ENCODE measurements at places on chromosomes 7 and 10. TPM values are rescaled to one million over a fixed set of nuclear protein-coding genes. Genes with fewer than 3 reads are reported as not detected.
A peak's percentile ranks its signal among the peaks of the same experiment; 100 is the strongest.

The OSBPL3 gene
- 28.2 TPM for total RNA-seq

The TMEM270 gene
- not detected for total RNA-seq

DNA sequence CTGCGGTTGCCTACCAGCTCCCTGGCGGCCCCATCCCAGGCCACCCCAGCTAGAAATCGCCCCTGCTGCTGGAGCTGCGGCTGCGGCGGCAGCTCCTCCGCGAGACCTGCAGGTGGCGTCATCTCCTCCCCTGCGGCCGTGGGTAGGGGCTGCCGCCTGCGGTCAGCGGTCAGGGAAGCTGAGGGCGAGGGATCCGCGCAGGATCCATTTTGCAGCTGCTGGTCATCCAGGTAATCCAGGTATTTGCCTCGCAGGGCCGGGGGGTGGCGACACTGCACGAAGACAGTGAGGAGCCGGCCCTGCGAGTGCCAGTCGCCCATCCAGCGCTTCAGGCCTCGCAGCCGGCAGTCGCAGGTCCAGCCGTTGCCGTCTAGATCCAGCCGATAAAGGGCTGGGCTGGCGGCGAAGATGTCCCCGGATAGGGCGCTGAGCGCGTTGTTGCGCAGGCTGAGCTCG is 1.5 kb downstream of the TRIL start:
- peaks cover 13% of the 10 kb centered on the region for H3K27me3 ChIP-seq
- H3K36me3 ChIP-seq, result no peaks in the 10 kb centered on the region
- DNase-seq, result peak; percentile 78
- peak overlapping the region; percentile 57 for H3K4me3 ChIP-seq
- peaks cover 45% of the 10 kb centered on the region for H3K4me1 ChIP-seq

- H3K4me1 ChIP-seq, result no peaks in the 10 kb centered on the region
- H3K36me3 ChIP-seq, result no peaks in the 10 kb centered on the region
- H3K27ac ChIP-seq, result no peak overlapping the region
- H3K4me3 ChIP-seq, result no peak overlapping the region
- DNase-seq, result no peak
- H3K27me3 ChIP-seq, result no peaks in the 10 kb centered on the region
Observed at GRCh38 chr7:155048006-155048405, 22.1 kb upstream of the HTR5A start.

DNA sequence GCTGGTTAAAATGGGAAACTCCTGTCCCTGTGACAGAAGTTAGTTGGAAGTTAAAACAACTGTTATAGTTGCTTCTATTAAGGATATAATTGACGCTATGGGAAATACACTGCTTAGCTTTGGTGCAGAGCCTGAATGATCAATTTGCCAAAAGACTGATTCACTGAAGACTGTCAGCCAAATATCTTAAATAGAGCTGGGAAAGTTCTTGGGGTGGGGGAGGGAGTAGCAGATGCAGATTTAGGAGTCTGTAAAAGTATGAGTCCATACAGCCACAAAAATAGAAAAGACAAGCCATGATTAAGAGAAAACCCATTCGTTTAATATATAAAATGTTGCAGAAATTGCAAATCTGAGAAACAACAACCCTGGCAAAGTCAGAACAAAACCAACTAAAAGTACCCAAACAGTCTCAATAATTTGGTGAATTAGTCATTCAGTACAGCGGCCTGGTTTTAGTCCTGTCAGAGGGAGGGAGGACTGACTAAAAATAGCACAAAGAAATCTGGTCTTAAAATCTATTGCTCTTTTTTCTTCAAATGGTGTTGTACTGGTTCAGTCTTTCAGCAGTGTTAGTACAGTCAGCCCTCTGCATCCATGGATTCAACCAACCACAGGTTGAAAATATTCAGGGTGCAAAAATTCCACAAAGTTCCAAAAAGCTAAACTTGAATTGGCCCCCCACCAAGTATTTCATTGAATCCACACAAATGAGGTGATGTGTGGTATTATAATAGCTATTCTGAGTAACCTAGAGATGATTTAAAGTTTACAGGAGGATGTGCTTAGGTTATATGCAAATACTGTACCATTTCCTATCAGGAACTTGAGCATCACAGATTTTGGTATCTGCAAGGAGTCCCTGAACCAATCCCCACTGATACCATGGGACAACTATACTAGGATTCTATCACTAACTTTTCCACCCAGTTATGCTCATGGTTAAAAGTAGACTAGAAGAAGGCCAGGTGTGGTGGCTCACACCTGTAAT is 30.0 kb downstream of the STK17A start:
- peaks cover 25% of the 10 kb centered on the region for H3K4me1 ChIP-seq
- no peak for DNase-seq
- H3K27ac ChIP-seq, result peak overlapping the region; percentile 38
- no peak overlapping the region for H3K4me3 ChIP-seq
- peaks cover 9% of the 10 kb centered on the region for H3K36me3 ChIP-seq
- H3K27me3 ChIP-seq, result no peaks in the 10 kb centered on the region

DNA sequence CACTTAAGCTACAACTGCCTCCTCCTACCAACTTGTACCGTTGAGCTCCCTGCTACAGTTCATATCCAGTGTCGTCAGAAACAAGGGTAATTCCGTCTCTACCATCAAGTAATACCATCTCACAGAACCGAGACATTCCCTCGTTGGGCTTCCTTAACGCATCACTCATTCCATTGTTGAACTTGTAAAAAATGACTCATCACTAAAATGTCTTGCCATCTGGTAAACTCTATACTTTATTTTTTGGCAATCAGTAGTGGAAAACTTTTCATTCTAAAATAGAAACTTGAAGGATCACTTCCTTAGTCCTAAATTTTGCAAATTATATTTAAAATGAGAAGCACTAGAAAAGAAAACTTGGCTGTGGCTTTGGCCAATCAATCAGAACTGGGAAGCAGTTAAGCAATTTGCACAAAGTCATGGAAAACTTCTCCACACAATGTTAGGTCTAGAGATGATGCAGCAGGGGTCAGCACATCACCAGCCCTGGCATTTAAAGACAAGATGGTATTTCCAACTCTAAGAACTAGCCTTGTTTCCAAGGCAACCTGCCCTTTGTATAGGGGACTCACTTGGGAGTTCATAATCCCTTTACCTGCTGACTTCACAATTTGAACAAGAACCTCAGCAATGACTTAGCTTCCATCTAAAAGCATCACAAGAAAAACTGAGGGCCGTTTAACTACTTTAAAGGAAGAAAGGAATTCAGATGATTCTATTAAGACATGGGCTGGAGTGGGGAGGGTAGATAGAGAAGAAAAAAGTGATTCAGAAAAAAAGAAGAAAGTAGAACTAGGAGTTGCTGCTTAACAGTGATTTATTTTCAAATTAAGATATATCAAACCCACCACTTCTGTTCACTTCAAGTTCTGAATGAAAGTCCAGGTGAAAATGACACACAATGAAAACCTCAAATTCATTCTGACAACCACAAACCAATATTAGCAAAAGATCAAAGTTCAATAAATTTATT is 288.1 kb downstream of the PARD3 start:
- no peaks in the 10 kb centered on the region for H3K27me3 ChIP-seq
- H3K36me3 ChIP-seq, result no peaks in the 10 kb centered on the region
- DNase-seq, result no peak
- H3K4me3 ChIP-seq, result no peak overlapping the region
- H3K4me1 ChIP-seq, result peaks cover 14% of the 10 kb centered on the region
- peak overlapping the region; percentile 18 for H3K27ac ChIP-seq

DNA sequence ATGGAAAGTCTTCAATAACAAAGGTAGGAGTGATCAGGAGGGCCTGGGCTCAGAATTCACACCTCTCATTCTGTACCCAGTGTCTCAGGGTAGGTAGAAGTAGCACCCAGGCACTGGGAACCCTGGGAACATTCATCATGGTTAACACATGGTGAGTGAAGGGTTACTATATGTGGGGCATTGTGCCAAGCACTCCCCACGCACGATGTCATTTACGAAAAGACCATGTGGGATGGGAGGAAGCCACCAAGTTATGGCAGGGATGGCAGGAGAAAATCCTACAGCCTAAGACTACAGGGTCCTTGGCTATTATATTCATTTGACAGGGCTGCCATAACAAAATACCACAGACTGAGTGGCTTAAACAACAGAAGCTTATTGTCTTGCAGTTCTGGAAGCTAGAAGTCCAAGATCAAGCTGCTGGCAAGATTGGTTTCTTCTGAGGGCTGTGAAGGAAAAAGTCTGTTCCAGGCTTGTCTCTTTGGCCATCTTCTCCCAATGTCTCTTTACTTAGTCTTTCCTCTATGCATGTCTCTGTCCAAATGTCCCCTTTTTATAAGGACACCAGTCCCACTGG is 27.7 kb upstream of the DDIT4 start:
- no peaks in the 10 kb centered on the region for H3K27me3 ChIP-seq
- H3K27ac ChIP-seq, result peak overlapping the region; percentile 92
- H3K4me1 ChIP-seq, result peaks cover 99% of the 10 kb centered on the region
- no peak for DNase-seq
- H3K36me3 ChIP-seq, result no peaks in the 10 kb centered on the region

The SLC18A3 gene
- not detected for total RNA-seq

- no peak overlapping the region for H3K27ac ChIP-seq
- no peak overlapping the region for H3K4me3 ChIP-seq
- peaks cover 5% of the 10 kb centered on the region for H3K4me1 ChIP-seq
- H3K36me3 ChIP-seq, result no peaks in the 10 kb centered on the region
- no peak for DNase-seq
- no peaks in the 10 kb centered on the region for H3K27me3 ChIP-seq
Observed at GRCh38 chr7:151803841-151804240, 73.1 kb downstream of the PRKAG2 start.

DNA sequence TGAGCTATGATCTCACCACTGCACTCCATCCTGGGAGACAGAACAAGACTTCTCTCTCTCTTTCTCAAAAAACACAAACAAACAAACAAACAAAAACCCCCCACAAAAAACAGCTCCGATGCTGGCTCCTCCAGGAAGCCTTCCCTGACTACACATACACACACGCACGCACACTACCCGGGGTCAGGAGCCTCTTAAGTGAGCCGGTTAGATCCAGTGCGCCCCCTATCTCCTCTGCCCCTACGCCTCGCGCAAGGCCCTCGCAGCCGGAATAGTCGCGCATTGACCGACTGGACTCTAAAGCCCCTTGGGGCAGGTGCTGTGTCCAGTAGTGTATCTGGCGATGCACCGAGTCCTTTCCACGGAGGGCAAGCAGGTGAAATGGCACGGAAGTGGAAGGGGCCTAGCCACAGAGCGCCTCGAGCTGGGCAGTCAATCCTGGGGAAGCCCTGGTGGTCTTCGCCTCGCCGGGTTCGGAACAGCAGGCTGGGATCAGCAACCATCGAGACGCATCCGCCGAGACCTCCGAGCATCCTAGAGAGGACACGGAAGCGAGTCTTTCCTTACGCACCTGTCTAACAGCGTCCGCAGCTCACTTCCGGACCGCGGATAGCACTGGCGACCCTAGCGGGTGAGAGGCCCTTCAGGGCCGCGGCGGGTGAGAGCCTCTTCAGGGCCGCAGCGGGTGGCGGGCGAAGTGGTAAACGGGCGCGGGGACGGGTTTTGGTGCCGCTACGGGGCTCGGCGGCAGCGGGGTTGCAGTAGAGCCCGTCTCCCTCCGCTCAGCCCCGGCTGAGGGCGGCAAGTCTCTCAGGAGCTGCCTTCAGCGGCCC is at the start of gene ZSCAN25:
Gene ZSCAN25 (plus strand): TSS at position 588 of the 833 bp plus-strand sequence. CDS start 2,661 bp downstream, outside the sequence.
- peak; percentile 90 for DNase-seq
- H3K36me3 ChIP-seq, result peaks cover 32% of the 10 kb centered on the region
- peak within 1 kb of the TSS; percentile 75 for H3K4me3 ChIP-seq
- peaks cover 20% of the 10 kb centered on the region for H3K4me1 ChIP-seq
- H3K27ac ChIP-seq, result peak within 1 kb of the TSS; percentile 73

DNA sequence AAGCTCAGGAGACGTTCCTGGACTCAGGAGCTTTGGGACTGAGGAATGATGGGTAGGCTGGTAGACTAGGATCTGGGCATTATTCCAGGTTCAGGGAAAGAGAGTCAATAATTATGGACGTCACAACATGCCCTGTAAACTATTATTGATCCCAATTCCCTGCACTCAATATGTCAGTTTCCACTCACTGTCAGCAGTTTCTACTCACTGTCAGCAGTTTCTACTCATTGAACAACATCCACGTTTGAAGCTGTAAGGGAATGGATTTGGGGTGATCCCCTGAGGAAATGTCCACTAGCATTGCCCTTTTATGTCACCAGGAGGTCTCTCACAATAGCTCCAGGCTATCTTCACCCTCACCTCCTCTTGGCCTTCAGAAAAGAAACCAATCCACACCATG is 1268.6 kb downstream of the TYW1 start:
- no peak for DNase-seq
- H3K4me3 ChIP-seq, result no peak overlapping the region
- H3K4me1 ChIP-seq, result no peaks in the 10 kb centered on the region
- no peak overlapping the region for H3K27ac ChIP-seq

GRCh38 chr10:124935946-124936345 is 6.0 kb upstream of the ZRANB1 start:
- no peak overlapping the region for H3K4me3 ChIP-seq
- H3K4me1 ChIP-seq, result peaks cover 13% of the 10 kb centered on the region
- H3K27ac ChIP-seq, result no peak overlapping the region
- no peaks in the 10 kb centered on the region for H3K36me3 ChIP-seq
- no peak for DNase-seq

- H3K27me3 ChIP-seq, result no peaks in the 10 kb centered on the region
- H3K4me1 ChIP-seq, result peaks cover 18% of the 10 kb centered on the region
- H3K4me3 ChIP-seq, result no peak overlapping the region
- no peaks in the 10 kb centered on the region for H3K36me3 ChIP-seq
- DNase-seq, result no peak
- no peak overlapping the region for H3K27ac ChIP-seq
Observed at GRCh38 chr7:15559416-15559928, 2.3 kb downstream of the AGMO start.

The TAS2R41 gene
- total RNA-seq, result not detected

DNA sequence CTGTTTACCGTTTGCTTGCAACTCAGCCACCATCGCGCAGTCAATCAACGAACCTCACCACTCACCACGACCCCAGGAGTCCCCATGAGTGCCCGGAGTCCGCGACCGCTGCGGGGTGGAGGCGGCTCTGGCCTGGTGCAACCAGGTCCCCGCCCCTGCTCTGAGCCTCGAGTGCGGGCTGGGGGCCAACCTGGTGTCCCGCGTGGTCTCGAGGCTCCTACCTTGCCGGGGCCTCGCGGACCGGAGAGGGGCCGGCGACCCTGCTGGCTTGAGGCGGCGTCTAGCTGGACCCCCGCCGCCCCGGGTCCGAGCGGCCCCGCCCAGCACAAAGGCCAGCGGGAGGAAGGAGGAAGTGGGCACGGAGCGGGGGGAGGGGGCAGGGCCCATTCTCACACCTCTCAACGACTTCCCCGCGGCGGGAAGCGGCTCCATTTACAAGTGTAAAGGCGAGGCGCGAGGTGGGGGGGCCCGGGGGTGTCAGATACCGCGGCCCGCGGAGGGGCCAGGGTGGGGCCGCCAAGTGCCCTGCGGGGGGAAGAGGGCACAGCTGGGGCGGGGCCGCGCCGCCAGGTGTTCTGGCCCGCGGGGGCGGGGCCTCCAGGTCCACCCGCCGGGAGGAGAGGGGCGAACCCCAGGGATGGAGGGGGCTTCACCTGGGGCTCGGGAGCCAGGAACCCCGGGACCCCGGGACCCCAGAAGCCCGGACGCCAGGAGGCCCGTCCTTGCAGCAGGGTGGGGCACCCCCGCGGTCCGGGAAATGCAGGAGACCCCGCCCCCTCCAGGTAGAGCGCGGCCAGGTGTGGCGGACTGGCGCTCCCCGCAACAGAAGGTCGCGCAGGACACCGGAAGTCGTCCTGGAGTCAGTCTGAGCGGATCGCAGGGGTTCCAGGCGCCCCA is 8.6 kb downstream of the CTBP2 start:
- peak overlapping the region; percentile 71 for H3K27ac ChIP-seq
- H3K27me3 ChIP-seq, result no peaks in the 10 kb centered on the region
- H3K4me3 ChIP-seq, result peak overlapping the region; percentile 57
- DNase-seq, result no peak
- peaks cover 88% of the 10 kb centered on the region for H3K4me1 ChIP-seq

The CHST15 gene
- total RNA-seq, result 20.6 TPM

- no peaks in the 10 kb centered on the region for H3K36me3 ChIP-seq
- no peak overlapping the region for H3K27ac ChIP-seq
- H3K4me3 ChIP-seq, result no peak overlapping the region
Observed at GRCh38 chr7:51354897-51355296, 38.3 kb upstream of the COBL start.

- no peaks in the 10 kb centered on the region for H3K27me3 ChIP-seq
- H3K4me3 ChIP-seq, result no peak overlapping the region
- H3K36me3 ChIP-seq, result no peaks in the 10 kb centered on the region
Observed at GRCh38 chr10:21265622-21266021, 259.9 kb downstream of the SKIDA1 start.
